ENCODE measurements at places on chromosomes 2 and 18. TPM values are rescaled to one million over a fixed set of nuclear protein-coding genes. Genes with fewer than 3 reads are reported as not detected.

DNA sequence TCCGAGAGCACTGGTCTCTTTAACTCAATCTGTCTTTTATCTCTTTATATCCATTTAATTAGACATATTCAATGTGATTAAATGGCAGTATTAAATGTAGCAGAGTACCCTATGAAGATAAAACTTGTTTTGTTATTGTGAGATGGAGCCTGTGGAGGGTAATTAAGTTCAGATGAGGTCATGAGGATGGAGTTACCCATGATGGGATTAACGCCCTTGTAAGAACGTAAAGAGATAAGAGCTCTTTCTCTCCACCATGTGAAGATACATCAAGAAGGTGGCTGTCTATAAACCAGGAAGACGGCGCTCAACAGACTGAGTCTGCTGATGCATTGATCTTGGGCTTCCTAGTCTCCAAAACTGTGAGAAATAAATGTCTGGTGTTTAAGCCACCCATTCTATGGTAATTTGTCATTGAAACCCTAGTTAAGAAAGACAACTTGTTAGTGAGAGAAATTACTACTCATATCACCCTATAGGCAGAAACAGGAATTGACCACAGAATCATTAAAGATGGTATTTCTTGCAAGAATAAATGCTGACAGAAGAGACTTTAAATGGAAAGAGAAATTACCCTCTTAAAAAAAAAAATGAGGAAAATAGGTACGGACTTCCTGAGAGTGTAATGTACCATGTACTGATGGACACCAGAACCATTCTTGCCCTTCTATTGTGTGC is 738.7 kb upstream of the CHAC2 start:
- no peaks in the 10 kb centered on the region for H3K4me1 ChIP-seq
- H3K27ac ChIP-seq = no peak overlapping the region
- no peak for DNase-seq
- H3K27me3 ChIP-seq = no peaks in the 10 kb centered on the region
- H3K36me3 ChIP-seq = no peaks in the 10 kb centered on the region

Gene FHL2
- total RNA-seq = 36.9 TPM

GRCh38 chr2:191417746-191418145 is 172.5 kb downstream of the MYO1B start:
- no peak for DNase-seq
- no peaks in the 10 kb centered on the region for H3K4me1 ChIP-seq
- no peaks in the 10 kb centered on the region for H3K27me3 ChIP-seq
- H3K4me3 ChIP-seq = no peak overlapping the region
- no peak overlapping the region for H3K27ac ChIP-seq

Gene CRACDL
- 0.29 TPM for total RNA-seq

Gene SP100
- 0.28 TPM for total RNA-seq

DNA sequence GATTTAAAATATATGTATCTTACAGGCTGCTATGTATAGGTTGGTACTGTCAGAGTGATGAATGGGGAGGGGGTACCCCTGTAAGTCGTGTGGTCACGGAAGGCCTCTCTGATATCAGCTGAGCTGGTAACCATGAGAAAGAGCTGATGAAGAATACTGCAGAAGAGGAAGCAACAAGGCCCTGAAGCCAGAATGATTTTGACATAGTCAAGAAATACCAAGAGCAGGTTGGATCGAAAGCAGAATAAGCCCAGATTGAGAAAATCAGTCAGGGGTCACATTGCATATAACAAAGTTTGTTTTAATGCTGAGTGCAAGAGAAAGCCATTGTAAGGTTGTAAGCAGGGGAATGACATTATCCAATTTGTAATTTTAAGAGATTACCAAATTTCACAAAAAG is 57.3 kb downstream of the UNC50 start:
- H3K27me3 ChIP-seq = no peaks in the 10 kb centered on the region
- H3K4me1 ChIP-seq = no peaks in the 10 kb centered on the region
- no peak overlapping the region for H3K27ac ChIP-seq
- H3K36me3 ChIP-seq = peaks cover 8% of the 10 kb centered on the region

Gene SPP2
- not detected for total RNA-seq

DNA sequence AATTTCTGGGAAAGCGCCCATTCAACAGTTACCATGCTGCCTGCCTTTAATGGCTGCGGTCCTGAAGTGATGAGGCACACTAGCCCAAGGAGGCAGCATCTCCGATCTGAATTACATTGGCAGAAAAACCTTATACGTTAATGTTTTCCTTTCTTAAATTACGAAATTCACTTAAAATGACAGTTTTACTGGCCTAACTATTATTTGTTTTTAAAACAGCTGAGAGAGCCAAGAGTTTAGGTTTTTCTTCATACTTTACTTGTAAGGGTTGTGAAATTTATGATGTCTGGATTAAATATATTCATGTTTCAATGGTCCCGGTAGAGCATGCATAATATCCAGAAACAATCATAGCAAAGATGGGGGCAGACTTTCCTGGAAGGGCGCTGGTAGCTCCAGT is 115.2 kb upstream of the REV1 start:
- no peaks in the 10 kb centered on the region for H3K4me1 ChIP-seq
- no peak overlapping the region for H3K27ac ChIP-seq
- no peak overlapping the region for H3K4me3 ChIP-seq
- H3K27me3 ChIP-seq = no peaks in the 10 kb centered on the region
- no peak for DNase-seq

Gene FBLN7
- total RNA-seq = 1.4 TPM

DNA sequence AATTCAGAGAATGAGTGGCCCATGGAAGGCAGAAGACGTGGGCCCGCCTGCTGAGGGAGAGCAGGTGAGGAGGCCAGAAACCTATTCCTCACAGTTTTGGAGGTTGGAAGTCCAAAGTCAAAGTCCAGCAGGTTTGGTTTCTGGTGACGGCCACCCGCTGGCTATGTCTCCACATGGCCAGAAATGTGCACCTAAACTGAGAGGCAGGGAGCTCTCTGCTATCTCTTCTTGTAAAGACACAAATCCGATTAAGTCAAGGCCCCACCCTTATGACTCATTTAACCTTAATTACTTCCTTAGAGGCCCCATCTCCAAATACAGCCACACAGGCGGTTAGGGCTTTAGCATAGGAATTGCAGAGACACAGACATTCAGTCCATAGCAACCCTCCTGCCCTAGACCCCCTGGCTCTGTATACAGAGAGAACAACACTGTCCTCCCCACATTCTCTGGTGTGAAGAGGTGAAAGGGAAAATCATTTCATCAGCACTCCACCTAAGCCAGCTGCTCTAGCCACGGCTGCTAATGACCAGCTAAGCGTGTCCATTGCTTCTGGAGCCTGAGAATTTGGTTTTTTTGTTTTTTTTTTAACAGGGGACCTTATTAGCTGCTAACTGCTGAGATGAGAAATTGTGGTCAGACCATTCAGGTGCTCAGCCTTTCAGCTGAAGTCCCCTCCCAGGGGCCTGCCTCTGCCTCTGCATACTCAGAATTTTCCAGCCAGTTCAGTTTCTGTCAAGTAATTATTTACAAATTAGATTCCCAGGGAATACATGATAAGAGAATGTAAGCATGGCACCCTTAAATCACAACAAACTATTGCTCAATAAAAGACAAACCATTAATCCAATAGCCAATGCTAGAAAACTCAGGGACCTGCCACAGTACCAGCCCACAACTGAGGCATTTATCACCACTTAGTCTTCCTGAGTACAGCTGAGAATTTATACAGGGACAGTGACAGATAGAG is 368.7 kb upstream of the ID2 start:
- H3K4me3 ChIP-seq = no peak overlapping the region
- DNase-seq = peak; percentile 24

- H3K27ac ChIP-seq = no peak within 1 kb of the TSS
- H3K27me3 ChIP-seq = no peaks in the 10 kb centered on the region
- DNase-seq = no peak
- no peaks in the 10 kb centered on the region for H3K36me3 ChIP-seq
Observed at GRCh38 chr2:201260302-201260800, at the start of gene CASP8. CASP8 (plus strand) TSS chr2:201260536; CDS start chr2:201266487, 5,951 bp downstream.

- H3K27me3 ChIP-seq = no peaks in the 10 kb centered on the region
- no peak overlapping the region for H3K27ac ChIP-seq
- peaks cover 2% of the 10 kb centered on the region for H3K4me1 ChIP-seq
Observed at GRCh38 chr2:208042041-208042440, 16.7 kb upstream of the PLEKHM3 start.

GRCh38 chr2:12498286-12498685 is 218.4 kb upstream of the TRIB2 start:
- H3K27ac ChIP-seq = no peak overlapping the region
- H3K4me3 ChIP-seq = no peak overlapping the region
- H3K4me1 ChIP-seq = no peaks in the 10 kb centered on the region
- H3K27me3 ChIP-seq = no peaks in the 10 kb centered on the region
- no peaks in the 10 kb centered on the region for H3K36me3 ChIP-seq

- peaks cover 3% of the 10 kb centered on the region for H3K36me3 ChIP-seq
- H3K27ac ChIP-seq = no peak overlapping the region
- DNase-seq = no peak
- H3K4me1 ChIP-seq = no peaks in the 10 kb centered on the region
- no peaks in the 10 kb centered on the region for H3K27me3 ChIP-seq
Observed at GRCh38 chr2:204152616-204153015, 216.1 kb downstream of the ICOS start.

- no peak for DNase-seq
- H3K36me3 ChIP-seq = no peaks in the 10 kb centered on the region
- H3K4me1 ChIP-seq = no peaks in the 10 kb centered on the region
- H3K27ac ChIP-seq = no peak overlapping the region
Observed at GRCh38 chr2:180655393-180655792, 325.0 kb upstream of the UBE2E3 start.

- H3K4me3 ChIP-seq = no peak overlapping the region
- no peaks in the 10 kb centered on the region for H3K27me3 ChIP-seq
- DNase-seq = no peak
- H3K27ac ChIP-seq = no peak overlapping the region
Observed at GRCh38 chr2:39725401-39725800, 53.7 kb downstream of the THUMPD2 start.

Gene RUFY4
- total RNA-seq = 0.44 TPM

GRCh38 chr2:83055376-83056010 is 1403.6 kb downstream of the SUCLG1 start:
- no peaks in the 10 kb centered on the region for H3K4me1 ChIP-seq
- DNase-seq = no peak
- no peak overlapping the region for H3K4me3 ChIP-seq
- no peaks in the 10 kb centered on the region for H3K27me3 ChIP-seq
- no peak overlapping the region for H3K27ac ChIP-seq

Gene FBXO41
- 15.4 TPM for total RNA-seq

Gene PDE11A
- total RNA-seq = 0.13 TPM

DNA sequence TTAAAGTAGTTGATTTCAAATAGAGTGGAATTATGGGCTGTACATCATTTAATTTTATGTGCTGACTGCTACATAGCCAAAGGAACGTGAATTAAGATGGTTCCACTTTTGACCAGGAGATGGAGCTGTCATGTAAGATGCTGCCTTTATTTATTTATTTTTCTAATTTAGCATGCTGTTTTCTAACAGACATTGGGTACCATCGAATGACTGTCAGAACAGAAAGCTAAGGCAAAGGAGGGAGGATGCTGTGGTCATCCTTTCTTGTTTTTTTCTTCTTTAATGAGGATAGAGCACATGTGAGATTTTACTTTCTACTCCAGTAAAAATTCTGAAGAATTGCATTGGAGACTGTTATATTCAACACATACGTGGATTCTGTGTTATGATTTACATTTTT is at the start of gene SCN2A:
TSS of gene SCN2A (plus strand) at position 185 of the 400 bp plus-strand sequence. CDS start 56,410 bp downstream, outside the sequence.
- no peaks in the 10 kb centered on the region for H3K36me3 ChIP-seq
- no peaks in the 10 kb centered on the region for H3K4me1 ChIP-seq
- DNase-seq = no peak
- no peak within 1 kb of the TSS for H3K27ac ChIP-seq

DNA sequence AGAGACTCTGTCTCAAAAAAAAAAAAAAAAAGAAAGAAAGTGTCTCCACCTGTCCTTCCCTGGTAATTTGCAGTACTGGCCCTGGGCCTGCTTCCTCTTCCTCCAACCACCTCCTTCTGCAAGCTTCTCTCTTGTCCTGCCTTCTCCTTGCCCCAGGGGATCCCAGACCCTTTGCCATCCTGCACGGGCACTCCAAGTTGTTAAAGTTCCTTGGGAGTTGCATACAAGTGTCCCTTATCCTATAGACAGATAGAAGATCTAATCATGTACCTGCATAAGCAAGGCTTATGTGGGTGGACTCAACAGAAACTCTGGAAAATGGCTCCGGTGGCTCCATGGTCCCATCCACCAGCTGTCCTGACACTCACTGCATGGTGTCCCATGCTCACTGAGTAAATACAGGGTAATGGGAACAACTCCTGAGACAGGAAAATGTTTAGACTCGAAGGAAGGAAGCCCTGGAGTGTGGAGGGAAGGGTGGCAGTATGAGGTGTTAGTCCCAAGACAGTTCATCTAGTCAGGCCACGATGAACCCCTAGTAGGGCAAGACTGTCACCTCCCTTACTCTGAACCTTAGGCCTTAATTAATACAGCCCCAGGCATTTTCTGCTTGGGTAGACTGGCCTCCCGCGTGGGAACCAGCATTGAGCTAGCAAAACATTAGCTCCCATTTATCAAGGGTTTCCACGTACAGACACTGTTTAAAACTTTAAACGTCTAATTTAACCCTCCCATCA is 17.1 kb downstream of the ODC1 start:
- no peak for DNase-seq
- no peak overlapping the region for H3K4me3 ChIP-seq
- H3K36me3 ChIP-seq = no peaks in the 10 kb centered on the region
- no peak overlapping the region for H3K27ac ChIP-seq
- no peaks in the 10 kb centered on the region for H3K4me1 ChIP-seq

GRCh38 chr2:217517402-217517801 is 485.4 kb downstream of the TNS1 start:
- no peaks in the 10 kb centered on the region for H3K36me3 ChIP-seq
- H3K27ac ChIP-seq = no peak overlapping the region
- H3K4me1 ChIP-seq = no peaks in the 10 kb centered on the region

DNA sequence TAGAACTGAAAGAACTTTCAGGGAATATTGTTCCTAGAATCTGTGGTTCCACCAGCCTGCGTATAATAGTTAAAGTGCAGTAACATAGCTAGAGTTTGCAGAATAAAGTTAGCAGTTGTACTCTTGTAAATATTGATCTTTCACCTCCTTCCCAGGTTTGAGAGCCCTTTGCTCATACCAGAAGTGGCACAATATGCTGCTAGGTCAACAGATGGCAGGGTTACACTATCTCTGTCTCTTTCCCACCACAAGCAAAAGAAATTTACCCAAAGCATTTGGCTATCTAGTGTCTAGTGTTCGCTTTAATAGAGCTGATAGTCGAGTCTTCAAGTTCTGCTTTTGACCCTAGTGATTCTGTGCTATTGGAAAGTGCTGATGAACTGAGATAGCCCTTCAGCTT is 119.0 kb upstream of the KLHL14 start:
- no peak for DNase-seq
- H3K27me3 ChIP-seq = no peaks in the 10 kb centered on the region
- H3K27ac ChIP-seq = no peak overlapping the region
- H3K36me3 ChIP-seq = peaks cover 8% of the 10 kb centered on the region
- peaks cover 9% of the 10 kb centered on the region for H3K4me1 ChIP-seq

DNA sequence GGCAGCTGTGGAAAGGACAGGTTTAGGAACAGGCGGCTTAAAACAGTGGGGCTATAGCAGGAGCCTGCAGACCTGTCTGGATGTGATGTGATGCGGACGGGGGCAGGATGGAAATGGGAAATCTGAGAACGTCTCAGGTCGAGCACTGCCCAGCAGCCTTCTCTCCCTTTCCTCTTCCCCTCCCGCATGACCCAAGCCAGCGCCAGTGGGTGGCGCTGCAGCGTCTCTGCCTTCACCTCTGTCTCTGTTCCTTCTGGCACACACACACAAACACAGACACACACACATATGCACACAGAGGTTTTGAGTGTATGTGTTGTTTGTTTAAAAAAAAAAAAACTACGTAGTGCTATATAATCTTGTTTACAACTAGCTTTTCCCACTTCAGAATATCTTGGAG is 82.0 kb upstream of the SLC66A3 start:
- 0 out of 2 replicates have a peak, but pooled peaks cover 3% of the 10 kb centered on the region for H3K4me1 ChIP-seq
- H3K36me3 ChIP-seq = no peaks in the 10 kb centered on the region
- H3K27me3 ChIP-seq = no peaks in the 10 kb centered on the region
- DNase-seq = peak; percentile 87
- no peak overlapping the region for H3K27ac ChIP-seq

Gene CHMP1B
- total RNA-seq = 39.2 TPM

Gene ELOA2
- not detected for total RNA-seq

Gene FSHR
- not detected for total RNA-seq

Data from H9 (cell line).